Colonic mucosa (tissue), 4 donors: ENCODE measurements at places on chromosomes 11 and 22. TPM values are rescaled to one million over a fixed set of nuclear protein-coding genes. Genes with fewer than 3 reads are reported as not detected.
A peak's percentile ranks its signal among the peaks of the same experiment; 100 is the strongest.

Gene TUB
- total RNA-seq, result 1.4 TPM

Gene SLN
- not detected for total RNA-seq

Gene MTMR3
- total RNA-seq, result 35.9 TPM

Gene LDHAL6A
- total RNA-seq, result not detected

DNA sequence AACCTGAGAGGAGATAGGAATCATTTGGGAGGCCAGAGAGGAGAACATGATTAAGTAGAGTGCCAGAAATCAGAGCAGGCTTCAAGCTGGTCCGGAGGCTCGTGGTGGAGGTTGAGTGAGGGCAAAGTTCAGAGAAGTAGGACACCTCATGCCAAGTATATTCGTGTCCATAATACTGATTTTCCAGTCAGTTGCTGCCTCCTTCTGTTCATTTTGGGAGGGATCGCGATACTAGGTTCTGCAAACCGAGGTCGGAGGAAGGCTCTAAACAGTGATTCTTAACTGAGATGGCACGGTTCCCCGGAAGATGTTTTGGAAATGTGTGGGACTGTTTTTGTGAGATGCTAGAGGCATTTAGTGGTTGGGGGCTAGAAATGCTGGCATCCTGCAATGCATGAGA lies 13.6 kb upstream of the CD3E start:
- peak; percentile 75 for DNase-seq

DNA sequence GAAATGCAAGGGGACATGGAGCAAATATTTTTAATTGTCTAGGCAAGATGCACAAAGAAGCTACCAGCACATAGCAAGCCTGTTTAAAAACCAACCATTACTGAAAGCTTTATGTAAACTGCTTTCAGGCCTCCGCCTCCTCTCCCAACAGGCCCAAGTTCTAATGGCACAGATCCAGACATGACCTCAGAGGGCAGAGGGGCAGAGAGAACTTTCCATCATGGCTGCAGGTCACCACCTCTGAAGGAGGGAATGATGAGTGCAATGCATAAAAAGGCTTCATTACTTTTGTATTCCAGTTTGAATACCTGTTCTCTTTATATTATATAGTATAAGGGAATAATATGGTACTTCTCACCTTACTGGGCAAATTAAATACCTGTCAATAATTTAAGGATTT lies 15.2 kb downstream of the DDX17 start:
- peak overlapping the region; percentile 33 for H3K27ac ChIP-seq
- H3K4me3 ChIP-seq, result no peak overlapping the region
- peak; percentile 82 for DNase-seq
- no peaks in the 10 kb centered on the region for H3K4me1 ChIP-seq

DNA sequence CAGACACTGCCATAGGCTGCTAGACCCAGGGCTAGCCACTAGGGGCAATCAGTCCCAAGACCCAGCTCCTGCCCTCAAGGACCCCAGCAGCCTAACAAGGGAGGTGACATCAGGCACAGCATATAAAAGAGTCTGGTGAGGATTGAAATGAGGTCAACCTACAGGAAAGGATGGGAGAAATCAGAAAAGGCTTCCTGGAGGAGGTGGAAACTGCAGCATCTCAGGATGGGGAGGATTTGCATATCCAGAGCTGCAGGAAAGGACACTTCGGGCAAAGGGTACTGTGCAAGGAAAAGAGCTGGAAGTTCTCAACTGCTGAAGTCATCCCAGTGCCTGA lies 2.9 kb upstream of the ARFGAP2 start:
- no peak for DNase-seq
- no peaks in the 10 kb centered on the region for H3K36me3 ChIP-seq
- no peak overlapping the region for H3K4me3 ChIP-seq
- H3K27ac ChIP-seq, result no peak overlapping the region
- H3K27me3 ChIP-seq, result no peaks in the 10 kb centered on the region
- peaks cover 14% of the 10 kb centered on the region for H3K4me1 ChIP-seq

DNA sequence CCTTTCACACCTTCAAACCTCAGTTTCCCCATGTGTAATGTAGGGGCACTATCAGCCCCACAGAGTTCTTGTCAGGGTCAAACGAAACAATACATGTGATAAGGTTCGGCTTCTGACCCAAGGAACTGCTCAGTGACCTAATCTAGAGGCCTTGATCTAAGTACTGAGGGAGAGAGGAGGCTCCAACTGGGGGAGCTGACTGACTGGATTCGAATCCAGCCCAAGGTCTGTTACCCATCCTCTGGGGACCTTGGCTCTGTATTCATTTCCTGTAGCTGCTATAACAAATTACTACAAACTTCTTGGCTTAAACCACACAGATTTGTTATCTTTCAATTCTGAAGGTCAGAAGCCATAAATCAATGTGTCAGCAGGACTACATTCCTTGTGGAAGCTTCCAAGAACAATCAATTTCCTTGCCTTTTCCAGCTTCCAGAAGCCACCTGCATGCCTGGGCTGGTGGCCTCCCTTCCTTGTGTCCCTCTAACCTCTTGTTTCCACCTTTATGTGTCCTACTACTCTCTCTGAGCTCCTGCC lies 10.7 kb upstream of the ANAPC15 start:
- H3K4me3 ChIP-seq, result no peak overlapping the region
- DNase-seq, result no peak
- no peaks in the 10 kb centered on the region for H3K27me3 ChIP-seq
- H3K4me1 ChIP-seq, result no peaks in the 10 kb centered on the region
- H3K27ac ChIP-seq, result no peak overlapping the region
- no peaks in the 10 kb centered on the region for H3K36me3 ChIP-seq

DNA sequence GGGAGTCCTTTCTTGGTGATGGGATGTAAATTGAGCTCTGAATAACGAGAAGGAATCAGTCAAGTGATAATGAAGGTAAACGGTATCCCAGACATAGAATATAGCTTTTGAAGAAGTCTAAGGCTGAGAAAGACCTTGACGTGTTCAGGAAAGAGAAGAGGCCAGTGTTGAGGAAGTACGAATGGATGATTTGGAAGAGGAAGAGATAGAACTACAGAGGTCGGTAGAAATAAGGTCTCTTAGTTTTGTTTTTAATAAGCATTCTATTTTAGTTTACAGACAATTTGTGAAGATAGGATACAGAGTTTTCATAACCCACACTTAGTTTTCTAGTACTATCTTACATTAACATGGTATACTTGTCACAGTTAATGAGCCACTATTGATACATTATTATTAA lies 1598.1 kb downstream of the FAM181B start:
- H3K27ac ChIP-seq, result no peak overlapping the region
- no peak for DNase-seq
- no peaks in the 10 kb centered on the region for H3K4me1 ChIP-seq
- H3K36me3 ChIP-seq, result no peaks in the 10 kb centered on the region
- no peak overlapping the region for H3K4me3 ChIP-seq
- H3K27me3 ChIP-seq, result no peaks in the 10 kb centered on the region

DNA sequence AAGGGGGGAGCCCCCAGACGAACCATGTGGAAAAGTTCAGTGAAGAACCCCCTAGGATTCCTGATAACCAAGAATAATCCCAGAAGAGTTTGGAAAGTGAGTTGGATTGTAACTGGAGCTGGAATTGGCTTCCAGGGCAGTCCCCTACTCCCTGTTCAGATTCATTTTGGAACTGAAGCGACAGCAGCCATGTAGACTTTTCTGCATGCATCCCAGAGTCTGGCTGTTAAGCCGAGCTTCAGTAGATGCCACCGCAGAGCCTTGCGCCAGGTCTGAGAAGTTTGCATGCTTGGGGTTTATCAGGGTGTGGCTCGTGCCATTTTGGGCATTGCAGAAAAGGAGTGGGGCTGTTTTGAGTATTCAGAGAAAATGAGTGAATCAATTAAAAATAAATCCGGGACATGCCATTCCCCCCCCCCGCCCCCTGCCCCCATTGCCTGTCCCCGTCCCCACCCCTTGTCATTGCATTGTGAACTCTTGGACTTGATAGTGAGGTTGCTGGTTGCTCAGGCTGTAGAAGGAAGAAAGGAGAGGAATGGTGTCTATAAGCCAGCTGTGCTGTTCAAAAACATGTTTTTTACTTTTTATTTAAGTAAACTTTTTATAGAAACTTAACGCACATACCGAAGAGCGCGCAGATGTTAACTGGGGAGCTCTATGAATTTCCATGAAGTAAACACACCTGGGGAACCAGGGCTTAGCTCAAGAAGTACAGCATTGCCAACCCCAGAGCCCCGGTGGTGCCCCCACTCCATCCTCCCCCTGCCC lies 71.2 kb downstream of the LDLRAD3 start:
- no peak overlapping the region for H3K27ac ChIP-seq
- H3K4me3 ChIP-seq, result no peak overlapping the region
- H3K27me3 ChIP-seq, result no peaks in the 10 kb centered on the region

GRCh38 chr11:67285541-67286498 lies 3.3 kb upstream of the ANKRD13D start:
- H3K36me3 ChIP-seq, result peaks cover 38% of the 10 kb centered on the region
- H3K4me1 ChIP-seq, result peaks cover 15% of the 10 kb centered on the region
- H3K27ac ChIP-seq, result peak overlapping the region; percentile 95
- no peaks in the 10 kb centered on the region for H3K27me3 ChIP-seq
- no peak overlapping the region for H3K4me3 ChIP-seq
- DNase-seq, result no peak

DNA sequence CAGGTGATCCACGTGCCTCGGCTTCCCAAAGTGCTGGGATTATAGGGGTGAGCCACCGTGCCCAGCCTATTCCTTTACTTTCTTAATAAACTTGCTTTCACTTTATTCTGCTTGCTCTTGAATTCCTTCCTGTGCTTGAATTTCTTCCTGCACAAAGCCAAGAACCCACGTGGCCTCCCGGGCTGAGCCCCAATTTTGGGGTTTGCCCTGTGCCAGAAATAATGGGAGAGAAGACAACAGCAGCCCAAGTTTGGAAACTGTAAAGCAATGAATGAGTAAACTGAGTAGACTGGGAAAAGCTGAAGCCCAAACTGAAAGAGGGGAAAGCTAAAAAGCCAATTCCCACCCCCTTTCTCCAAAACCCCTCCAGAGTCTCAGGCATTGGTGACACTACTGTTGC lies 136.4 kb downstream of the NECTIN1 start:
- H3K27ac ChIP-seq, result no peak overlapping the region
- no peaks in the 10 kb centered on the region for H3K4me1 ChIP-seq
- H3K4me3 ChIP-seq, result no peak overlapping the region
- no peaks in the 10 kb centered on the region for H3K27me3 ChIP-seq

DNA sequence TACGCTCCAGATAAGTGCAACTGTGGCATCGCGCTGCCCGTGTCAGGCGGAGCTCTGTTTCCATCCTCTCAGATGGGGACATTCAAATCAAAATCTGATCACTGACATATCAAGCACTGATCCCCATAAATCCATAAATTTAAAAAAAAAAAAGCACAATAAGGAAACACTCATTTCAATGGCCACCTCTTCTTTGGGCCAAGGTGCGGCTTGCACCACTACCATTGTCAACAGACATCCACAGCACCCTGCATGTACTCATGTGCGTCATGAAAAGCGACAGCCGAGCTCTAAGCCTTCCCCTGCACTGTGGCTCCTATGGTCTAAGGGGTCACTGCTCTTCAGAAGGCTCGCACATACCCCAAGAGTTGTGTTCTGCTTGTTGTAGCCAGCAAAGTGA lies 26.7 kb upstream of the SERPIND1 start:
- H3K4me1 ChIP-seq, result no peaks in the 10 kb centered on the region
- no peak overlapping the region for H3K4me3 ChIP-seq
- H3K27ac ChIP-seq, result no peak overlapping the region

- no peak overlapping the region for H3K4me3 ChIP-seq
- H3K4me1 ChIP-seq, result no peaks in the 10 kb centered on the region
- H3K27me3 ChIP-seq, result peaks cover 9% of the 10 kb centered on the region
- peak; percentile 0 for DNase-seq
- H3K36me3 ChIP-seq, result no peaks in the 10 kb centered on the region
- no peak overlapping the region for H3K27ac ChIP-seq
These were observed 774 bp upstream of the MRGPRG start for GRCh38 chr11:3219281-3219892.

DNA sequence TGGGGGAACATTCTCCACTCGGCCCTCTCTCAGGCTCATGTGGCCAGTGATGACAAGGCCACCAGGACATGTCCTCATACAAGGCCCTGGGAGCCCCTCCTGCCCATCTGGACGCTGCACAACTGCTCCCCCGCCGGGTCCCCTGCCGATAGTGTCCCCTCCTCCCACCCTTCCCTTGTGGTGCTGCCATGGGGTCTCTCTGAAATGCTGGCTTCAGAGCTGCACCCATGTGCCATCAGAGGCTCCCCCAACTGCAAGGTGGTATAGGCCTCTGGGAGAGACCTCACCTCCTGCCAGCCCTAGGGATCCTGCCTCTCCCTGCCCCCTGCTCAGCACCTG lies 113.0 kb downstream of the KCNQ1OT1 start:
- H3K27me3 ChIP-seq, result no peaks in the 10 kb centered on the region
- no peak for DNase-seq
- H3K4me3 ChIP-seq, result no peak overlapping the region
- H3K36me3 ChIP-seq, result no peaks in the 10 kb centered on the region
- H3K27ac ChIP-seq, result no peak overlapping the region
- no peaks in the 10 kb centered on the region for H3K4me1 ChIP-seq

DNA sequence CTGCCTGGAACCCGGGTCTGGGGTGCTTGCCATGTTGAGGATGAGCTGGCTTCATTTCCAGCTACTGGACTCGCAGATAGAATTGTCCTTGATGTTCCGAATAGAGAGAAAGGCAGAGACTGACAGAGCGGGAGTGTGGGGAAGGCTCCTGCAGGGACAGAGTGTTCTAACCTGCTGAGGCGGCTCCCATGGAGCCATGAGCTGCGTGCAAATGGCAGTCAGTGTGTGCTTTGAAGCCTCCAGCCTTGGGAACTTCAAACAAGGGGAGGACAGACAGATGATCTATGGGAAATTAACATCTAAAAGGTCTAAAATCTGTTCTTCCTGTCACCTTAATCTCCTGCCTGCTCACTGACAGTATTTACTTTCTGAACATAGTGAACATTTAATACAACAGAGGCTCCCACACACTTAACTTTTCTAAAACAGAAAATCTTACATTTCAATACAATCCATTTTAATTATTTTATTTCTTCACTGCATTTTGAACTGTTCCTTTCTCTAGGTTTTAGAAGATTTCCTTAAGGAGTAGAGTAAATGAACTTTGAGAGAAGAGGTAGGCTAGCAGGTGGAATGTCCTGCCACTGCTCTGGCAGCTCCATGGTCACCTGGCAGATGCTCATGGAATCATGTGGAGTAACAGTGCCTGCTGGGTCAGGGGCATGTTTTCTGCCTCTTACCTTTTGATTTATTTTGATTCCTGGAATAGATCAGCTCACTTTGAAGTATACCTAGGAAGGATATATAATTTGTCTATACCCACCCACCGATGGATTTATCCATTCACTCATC lies 481.7 kb downstream of the NTM start:
- H3K36me3 ChIP-seq, result no peaks in the 10 kb centered on the region
- no peak for DNase-seq
- H3K27me3 ChIP-seq, result no peaks in the 10 kb centered on the region
- H3K27ac ChIP-seq, result no peak overlapping the region
- H3K4me3 ChIP-seq, result no peak overlapping the region

DNA sequence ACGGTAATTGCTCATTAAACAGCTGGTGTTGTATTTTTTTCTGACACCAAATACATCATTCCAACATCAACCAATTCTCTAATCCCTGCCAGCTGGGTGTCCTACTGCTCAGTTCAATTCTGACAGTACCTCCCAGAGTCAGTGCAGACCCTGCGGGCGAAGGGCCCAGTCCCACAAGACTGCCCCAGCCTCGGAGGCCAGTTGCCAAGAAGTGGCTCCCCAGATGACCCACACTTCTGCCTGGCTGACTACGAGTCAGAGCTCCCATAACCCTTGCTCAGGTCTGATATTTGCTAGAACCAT lies 147.2 kb downstream of the CTTN start:
- no peak overlapping the region for H3K4me3 ChIP-seq
- DNase-seq, result no peak
- H3K4me1 ChIP-seq, result no peaks in the 10 kb centered on the region
- H3K27me3 ChIP-seq, result no peaks in the 10 kb centered on the region
- no peaks in the 10 kb centered on the region for H3K36me3 ChIP-seq
- H3K27ac ChIP-seq, result no peak overlapping the region

GRCh38 chr22:28989912-28990311 lies 71.7 kb downstream of the C22orf31 start:
- no peak overlapping the region for H3K4me3 ChIP-seq
- H3K27me3 ChIP-seq, result no peaks in the 10 kb centered on the region
- H3K4me1 ChIP-seq, result no peaks in the 10 kb centered on the region
- H3K36me3 ChIP-seq, result no peaks in the 10 kb centered on the region
